NAMALWA (cell line): ENCODE measurements at places on chromosomes 6 and 20.

DNA sequence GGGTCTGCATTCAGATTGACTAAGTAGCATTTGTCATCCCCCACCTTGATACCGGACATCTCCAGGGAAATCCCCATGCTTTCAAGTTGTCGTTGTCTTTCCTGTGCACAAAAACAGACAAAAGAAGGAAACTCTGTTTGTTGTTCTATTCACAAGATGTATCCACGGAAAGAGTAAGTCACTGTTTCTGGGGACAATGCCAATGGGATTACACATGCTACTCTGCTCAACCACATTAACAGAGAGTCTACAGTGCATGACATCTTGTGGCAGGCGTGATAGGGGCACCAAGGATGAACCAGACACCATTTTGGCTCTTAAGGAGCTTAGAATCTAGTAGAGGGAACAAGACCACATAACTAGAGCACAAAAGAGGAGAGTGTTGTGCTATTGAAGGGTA lies 124.4 kb upstream of the NUP153 start:
- no peak for DNase-seq

DNA sequence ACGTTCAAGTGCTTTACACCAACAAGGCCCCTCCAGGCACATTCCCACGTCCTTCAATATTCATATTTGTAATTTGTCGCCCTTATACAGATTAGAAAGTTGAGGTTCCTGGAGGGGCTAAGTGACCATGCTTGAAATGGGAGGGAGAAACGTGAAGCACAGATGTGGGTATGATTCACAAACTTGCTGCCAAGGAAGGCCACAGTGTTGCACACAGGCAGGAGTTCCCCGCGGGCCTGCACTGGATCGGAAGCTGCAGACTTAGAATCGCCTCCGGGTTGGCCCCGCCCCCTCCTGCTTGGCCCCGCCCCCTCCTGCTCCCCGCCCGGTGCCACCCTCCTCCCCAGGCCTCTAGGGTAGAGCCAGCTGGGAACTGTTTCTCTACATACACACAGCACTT lies 58.2 kb upstream of the QKI start:
- DNase-seq = no peak

DNA sequence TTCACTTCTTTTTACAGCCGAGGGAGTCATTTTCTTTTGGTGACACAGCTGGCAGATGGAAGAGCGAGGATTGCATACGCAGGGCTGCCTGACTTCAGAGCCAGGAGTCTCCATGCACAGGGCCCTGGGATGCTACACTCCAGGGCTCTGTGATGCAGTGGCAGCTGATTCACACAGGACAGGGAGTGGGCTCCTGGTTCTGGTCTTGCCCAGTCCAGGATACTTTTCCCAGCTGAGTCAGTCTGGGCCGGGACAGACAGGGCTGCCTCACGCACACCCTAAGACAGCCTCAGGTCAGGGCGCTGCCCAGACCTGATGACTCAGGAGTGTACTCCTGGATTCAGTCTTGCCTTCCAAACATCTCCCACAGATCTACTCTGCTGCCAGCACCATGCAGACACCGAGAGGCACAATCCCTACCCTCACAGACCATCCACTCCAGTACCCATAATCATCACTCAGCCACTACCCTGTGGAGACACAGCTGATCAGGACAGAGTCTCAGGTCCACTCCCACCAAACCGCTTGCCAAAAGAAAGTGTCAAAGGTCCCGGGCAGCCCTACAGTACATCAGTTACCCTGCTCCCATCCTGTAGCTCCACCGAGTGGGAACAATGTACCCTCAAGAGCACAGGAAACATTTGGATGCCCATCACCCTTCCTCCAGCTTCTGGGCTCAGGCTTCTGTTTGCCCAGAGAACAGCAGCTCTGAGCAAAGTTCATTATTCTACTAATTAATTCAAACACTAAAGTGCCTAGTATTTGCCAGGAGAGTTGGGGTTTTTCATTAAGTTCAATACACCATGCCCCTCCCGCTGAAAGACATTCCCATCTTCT lies 11.5 kb downstream of the SDC4 start:
- DNase-seq = no peak

GRCh38 chr20:33781133-33781532 lies 30.0 kb upstream of the CHMP4B start:
- no peak for DNase-seq

DNA sequence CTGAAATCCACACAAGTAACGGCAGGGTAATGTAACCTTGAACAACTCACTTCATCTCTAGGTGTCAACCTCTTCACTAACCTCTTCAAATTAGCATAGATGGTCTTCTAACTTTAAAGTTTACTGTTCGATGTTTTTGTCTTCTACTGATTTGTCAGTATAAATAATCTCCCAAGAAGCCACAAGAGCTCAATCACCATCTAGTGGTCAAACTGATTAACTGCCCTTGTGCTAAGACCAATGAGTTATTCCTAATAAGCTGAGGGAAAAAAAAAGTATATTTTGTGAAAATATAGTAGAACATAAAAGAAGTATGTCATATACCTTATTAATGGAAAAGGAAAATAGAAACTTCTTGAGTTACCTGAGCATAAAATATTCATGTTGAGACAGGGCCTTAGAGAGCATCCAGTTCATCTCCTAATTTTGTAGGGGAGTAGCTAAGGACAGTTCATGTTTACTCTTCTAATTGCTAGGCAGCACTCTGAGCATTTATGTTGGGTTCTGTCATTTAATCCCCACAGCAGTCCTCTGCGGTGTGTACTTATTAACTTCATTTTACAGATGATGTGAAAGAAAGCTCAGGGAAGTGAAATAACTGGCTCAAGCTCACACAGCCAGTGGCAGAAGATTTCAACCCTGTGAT lies 317.1 kb downstream of the ESR1 start:
- DNase-seq = peak; percentile 67

DNA sequence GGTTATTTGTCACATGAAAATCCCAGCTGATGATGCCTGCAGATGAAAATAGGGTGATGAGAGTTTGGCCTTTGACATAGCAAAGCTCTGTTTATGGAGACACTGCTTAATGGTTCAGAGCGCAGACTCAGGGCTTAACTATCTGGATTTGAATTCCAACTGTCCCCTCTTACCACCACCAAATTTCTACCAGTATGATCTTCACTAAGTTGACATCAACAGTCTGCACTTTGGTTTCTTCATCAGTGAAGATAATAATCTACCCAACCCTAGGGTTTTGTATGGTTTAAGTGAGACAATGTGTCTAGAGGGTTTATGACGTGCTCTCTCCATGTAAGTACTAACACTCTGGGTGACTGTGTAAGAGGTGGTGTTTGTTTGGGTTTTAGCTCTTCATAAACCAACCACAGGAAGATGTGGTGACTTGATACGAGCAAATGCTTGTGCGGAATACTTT lies 151.4 kb upstream of the TNFAIP3 start:
- DNase-seq = no peak

- DNase-seq = no peak
Measured at GRCh38 chr6:143328876-143329275, 121.6 kb downstream of the ADAT2 start.

- DNase-seq = no peak
Measured at GRCh38 chr20:23998392-23998791, 9.8 kb upstream of the GGTLC1 start.

- no peak for DNase-seq
Measured at GRCh38 chr6:83873869-83874268, 14.4 kb downstream of the CYB5R4 start.

GRCh38 chr6:38039502-38039901 lies 220.0 kb downstream of the ZFAND3 start:
- DNase-seq = no peak

DNA sequence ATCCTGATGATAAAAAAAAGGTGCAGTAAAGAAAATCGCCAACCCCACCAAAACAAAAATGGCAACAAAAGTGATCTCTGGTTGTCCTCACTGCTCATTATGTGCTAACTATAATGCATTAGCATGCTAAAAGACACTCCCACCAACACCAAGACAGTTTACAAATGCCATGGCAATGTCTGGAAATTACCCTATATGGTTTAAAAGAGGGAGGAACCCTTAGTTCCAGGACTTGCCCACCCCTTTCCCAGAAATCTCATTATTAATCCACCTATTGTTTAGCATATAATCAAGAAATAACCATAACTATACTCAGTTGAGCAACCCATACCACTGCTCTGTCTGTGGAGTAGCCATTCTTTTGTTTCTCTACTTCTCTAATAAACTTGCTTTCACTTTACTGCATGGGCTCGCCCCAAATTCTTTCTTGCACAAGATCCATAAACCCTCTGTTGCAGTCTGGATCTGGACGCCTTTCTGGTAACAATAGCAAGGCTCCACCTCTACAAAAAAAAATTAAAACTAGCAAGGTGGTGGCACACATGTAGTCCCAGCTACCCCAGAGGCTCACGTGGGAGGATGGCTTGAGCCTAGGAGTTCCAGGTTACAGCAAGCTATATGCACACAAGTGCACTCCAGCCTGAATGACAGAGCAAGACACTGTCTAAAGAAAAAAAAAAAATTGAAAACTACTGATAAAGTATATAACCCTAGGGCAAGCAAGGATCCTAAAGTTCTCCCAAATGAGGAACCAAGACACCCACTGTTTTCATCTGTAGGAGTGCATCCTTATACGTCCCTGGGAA lies 278.8 kb upstream of the JARID2 start:
- no peak for DNase-seq

- DNase-seq = no peak
Measured at GRCh38 chr6:98484696-98485095, 349.7 kb upstream of the POU3F2 start.

DNA sequence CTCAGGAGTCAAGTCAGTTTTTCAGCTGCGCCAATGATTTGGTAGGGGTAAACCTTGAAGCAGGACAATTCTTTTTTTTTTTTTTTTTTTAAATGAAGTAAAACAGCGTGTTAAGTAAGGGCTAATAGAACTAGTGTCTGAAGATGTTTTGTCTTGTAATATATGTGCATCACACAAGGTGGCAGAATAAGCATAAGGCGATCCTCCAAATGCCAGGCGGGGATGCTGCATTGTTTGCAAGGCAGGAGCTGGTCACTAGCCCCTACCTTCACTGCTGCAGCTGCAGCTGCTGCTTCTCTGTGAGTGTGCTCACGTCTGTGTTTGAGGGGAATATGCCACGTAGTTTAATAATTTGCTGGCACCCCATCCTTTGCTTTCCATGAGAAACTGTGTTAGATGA lies 272.7 kb upstream of the MAP3K7 start:
- peak; percentile 25 for DNase-seq

GRCh38 chr6:150272264-150272975 lies 96.4 kb upstream of the IYD start:
- no peak for DNase-seq

DNA sequence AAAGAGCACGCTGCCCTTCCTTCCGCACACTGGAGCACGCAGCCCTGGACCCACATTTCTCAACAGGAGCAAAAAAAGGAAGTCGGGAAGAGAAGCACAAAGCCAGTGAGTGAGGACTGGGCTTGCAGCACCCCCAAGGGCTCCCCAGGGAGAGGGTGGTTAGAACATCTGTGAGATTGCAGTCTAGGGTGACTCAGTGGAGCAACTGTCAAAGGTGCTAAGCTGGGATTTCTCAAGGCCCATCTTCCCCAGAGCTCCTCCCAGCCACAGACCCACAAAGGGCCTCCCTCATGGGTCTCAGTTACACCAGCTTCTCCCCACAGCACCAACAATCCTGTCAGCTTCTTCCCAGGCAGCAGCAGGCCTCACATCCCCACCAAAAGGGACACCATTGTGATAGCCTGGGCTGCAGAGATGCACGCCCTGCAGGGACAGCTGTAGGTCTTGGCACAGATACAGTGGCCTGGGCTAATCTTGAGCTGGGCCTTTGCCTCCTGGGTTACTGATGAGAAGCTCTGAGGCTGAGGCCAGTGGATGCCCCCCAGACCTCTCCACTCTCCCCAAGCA lies 39.6 kb upstream of the CD93 start:
- peak; percentile 84 for DNase-seq

DNA sequence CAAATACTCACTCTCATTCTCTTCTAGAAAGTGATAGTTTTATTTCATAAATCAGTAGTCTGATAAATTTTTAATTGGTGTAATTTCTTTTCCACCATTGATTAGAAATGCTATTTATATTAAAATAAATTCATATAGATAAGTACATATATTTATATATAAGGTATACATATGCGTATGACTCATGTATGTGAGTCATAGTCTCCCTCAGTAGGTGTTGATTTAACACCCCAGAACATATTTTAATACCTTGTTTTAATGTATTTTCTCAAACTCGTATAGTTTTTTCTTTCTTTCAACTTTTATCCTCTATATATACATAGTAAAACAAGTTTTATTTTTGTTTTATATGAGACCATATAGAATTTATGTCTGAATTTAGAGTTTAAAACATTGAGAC lies 130.4 kb downstream of the PLG start:
- no peak for DNase-seq

DNA sequence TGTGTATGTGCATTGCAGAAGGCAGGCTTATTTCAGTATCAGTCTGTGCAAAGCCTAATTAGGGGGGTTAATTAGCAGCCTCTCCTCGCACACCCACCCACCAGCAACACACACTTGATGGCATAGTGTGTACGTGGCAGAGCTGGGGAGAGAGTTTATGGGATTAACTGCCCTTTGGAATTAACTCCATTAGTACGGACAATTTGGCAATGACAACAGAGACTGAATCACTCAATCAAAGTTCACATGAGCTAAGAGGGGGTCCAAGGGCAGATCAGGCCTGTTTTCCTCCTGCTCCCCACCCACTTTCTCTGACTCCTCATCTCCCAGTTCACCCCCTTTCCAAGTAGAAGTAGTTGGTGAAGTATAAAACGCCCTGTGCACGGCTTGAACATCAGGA lies 69.5 kb downstream of the LRFN2 start:
- DNase-seq = no peak

- no peak for DNase-seq
Measured at GRCh38 chr6:42113936-42114636, 28.3 kb downstream of the C6orf132 start.

- DNase-seq = no peak
Measured at GRCh38 chr20:17304774-17305173, 77.9 kb downstream of the PCSK2 start.

DNA sequence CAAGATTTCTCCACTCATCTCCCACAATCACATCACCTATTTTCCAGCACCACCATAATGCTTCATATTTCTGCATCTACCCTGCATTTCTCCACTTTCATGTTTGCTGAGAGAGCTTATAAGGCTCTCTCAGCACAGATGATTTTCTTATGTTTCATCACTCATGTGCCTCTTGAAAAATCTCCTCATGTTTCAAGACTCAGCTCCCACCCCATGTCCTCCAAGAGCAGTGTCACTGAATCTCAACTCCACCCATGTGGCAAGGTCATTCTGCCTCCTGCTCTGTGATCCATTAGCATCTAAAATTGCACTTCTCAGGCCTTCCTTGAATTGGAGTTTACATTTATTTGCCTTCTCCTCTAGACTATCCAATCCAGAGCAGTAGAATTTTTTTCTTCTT lies 178.7 kb upstream of the IRAK1BP1 start:
- no peak for DNase-seq

DNA sequence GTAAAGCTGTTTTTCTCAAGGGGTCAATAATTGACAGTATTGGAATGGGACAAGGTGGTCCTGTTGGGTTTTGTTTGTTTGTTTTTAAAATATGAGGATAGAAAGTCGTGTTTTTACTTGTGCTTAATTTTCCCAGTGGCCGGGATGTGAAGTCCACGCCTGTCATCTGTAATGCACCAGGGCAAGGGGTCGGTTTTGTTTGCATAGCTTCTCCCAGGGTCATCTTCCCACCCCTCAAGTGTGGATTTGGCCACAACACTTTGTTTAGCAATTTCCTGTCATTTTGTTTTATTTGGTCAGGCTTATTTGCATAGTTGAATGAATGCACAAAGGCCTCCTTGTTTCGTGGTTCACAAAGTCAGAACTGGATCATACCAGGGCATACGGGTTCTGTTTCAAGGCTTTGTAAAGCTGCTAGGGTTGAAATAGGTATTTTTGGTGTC lies 29.8 kb downstream of the SYNJ2 start:
- no peak for DNase-seq

GRCh38 chr6:16278048-16278724 lies 39.8 kb downstream of the GMPR start:
- no peak for DNase-seq
